ENCODE measurements at places on chromosomes 11 and 22.

- no peak for DNase-seq
Measured at GRCh38 chr11:92364177-92364576, 139.6 kb downstream of the FAT3 start.

- DNase-seq = no peak
Measured at GRCh38 chr11:116230438-116230837, 542.3 kb downstream of the BUD13 start.

- no peak for DNase-seq
Measured at GRCh38 chr11:40921246-40921645, 538.2 kb downstream of the LRRC4C start.

DNA sequence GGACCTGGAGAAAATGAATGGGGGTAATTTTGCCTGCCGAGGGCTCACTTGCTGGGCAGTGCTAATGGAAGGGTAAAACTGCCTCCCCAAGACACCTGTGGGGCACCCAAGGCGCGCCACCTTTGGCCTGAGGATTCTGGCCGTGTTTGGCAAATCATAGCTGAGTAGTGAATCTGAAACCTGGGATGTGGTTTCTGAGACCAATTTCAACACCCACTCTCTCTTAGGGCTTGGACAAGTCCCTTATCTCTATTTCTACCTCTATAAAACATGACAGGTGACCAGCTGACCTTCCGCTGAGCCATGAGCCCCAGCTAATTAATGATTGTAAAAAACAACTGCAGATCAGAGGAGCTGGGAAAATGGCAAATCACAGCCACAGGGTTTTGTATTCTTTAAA is 1.5 kb upstream of the PACSIN3 start:
- no peak for DNase-seq

DNA sequence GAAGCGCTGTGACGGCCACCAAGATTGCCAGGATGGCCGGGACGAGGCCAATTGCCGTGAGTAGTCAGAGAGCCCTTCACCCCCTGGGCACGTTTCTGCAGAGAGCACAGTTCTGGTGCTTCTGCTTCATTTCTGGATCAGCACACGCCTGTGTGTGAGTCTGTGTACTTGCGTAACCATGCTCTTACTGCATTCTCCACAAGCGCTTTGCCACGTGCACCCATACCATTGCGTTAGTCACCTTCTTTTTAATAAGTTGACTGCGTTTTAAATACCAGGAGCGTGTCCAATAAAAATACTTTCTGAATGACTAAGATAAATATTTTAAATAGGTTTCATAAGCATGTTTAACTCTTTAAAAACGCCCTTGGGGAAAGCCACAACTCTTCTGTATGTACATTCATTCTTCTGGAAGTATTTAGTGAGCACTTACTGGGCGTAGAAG is 143.0 kb upstream of the SORL1-AS1 start:
- no peak for DNase-seq

DNA sequence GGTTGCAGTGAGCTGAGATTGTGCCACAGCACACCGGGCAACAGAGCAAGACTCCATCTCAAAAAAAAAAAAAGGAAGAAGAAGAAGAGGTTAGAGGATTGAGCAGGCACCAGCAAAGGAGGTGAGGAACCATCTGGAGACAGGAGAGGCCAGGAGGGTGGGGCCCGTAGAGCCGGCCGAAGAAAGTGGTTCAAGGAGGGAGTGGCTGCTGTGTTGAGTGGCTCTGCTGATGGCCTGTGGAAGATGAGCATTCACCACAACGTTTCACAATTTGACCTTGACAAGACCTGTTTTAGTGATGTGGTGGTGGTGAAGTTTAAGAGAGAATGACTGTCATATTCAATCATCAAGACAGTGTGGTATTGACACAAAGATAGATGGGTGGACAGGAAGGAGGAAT is 6.8 kb upstream of the CTSD start:
- no peak for DNase-seq

DNA sequence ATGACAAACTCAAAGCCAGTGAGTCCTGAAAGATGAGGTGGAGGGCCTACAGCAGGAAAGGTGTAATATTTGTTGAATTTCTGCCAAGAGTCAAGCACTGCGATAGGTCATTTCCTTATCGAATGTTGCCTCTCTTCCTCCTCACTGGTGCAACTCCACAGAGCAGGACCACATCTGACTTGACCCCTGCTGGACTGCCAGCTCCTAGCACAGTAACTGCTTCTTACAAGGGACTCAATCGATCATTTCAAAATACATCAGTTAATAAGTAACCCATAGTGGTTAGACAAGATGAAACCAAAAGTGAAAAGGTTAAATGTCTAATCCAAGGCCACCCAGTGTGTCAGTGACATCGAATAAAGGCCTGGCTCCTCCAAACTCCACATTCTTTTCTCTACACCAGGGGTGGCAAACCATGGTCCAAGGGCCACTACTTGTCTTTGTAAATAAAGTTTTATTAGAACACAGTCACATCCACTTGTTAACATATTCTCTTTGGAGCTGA is 98.5 kb upstream of the CSNK2A3 start:
- no peak for DNase-seq

- DNase-seq = no peak
Measured at GRCh38 chr11:64637334-64638017, 46.5 kb downstream of the SLC22A12 start.

GRCh38 chr22:36258701-36259614 is 6.0 kb downstream of the APOL1 start:
- peak; percentile 20 for DNase-seq

GRCh38 chr11:55707029-55707428 is 45.0 kb downstream of the OR4C6 start:
- DNase-seq = no peak

GRCh38 chr11:66150140-66150539 is 80.1 kb downstream of the PACS1 start:
- no peak for DNase-seq

GRCh38 chr22:47115921-47116320 is 353.5 kb downstream of the TBC1D22A start:
- DNase-seq = no peak

- no peak for DNase-seq
Measured at GRCh38 chr11:102111787-102112508, 1.7 kb downstream of the YAP1 start.

DNA sequence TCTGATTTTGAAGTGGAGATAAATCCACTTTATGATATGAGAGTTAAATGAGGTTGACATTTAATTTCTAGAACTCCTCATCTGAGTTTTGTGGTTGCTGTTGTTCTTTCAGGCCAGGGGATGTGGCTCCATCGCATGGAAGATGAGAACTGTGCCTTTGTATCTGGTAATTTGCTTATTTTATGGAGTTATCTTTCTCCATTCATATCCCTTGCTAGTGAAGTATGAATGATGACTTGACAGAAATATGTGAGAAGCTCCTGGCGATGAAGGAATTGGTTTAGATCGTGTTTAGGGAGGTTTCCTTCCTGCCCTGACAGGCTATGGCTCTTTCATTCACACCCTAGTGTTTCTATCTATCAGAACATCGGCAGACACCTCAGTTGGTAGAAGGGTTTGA is 393.7 kb downstream of the ETS1 start:
- no peak for DNase-seq

GRCh38 chr11:9787260-9787659 is 123.4 kb downstream of the SWAP70 start:
- no peak for DNase-seq
